Activated CD4-positive, CD25-positive, alpha-beta regulatory T cell (primary cell): ENCODE measurements at places on chromosomes 16 and 17.

DNA sequence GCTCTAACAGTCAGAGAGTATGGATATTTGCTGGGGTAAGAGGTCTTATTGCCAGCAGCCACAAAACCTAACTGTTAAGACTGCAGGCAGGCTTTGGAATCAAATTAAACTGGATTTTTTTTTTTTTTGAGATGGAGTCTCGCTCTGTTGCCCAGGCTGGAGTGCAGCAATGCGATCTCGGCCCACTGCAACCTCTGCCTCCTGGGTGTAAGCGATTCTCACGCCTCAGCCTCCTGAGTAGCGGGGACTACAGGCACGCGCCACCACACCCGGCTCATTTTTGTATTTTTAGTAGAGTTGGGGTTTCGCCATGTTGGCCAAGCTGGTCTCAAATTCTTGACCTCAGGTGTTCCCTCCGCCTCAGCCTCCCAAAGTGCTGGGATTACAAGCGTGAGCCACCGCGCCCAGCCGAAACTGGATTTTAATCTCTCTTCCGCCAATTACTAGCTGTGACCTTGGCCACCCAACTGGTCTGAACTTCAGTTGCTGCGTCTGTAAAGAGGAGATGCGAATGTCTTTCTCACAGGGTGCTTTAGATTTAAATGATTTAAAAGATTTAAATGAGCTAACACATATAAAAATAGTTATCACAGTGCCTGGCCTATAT lies 842 bp downstream of the MRPL10 start:
- no peak for DNase-seq

DNA sequence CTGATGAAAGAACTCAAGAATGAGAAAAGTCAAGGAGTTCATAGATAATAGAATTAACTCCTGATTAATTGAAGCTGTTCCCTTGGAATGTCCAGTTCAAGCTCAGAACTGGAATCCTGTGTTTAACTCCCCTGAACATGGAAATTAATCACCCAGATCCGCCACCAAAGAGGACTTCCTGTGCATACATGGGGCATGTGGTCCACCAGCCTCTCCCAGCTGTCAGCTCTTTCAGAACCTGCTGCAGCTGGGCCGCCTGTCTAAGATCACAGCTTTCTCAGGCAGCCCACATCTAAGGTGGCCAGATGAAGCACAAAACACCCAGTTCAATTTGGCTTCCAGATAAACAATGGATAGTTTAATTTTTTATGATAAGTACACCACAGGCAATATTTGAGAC lies 203.7 kb upstream of the COX10 start:
- no peak for DNase-seq

DNA sequence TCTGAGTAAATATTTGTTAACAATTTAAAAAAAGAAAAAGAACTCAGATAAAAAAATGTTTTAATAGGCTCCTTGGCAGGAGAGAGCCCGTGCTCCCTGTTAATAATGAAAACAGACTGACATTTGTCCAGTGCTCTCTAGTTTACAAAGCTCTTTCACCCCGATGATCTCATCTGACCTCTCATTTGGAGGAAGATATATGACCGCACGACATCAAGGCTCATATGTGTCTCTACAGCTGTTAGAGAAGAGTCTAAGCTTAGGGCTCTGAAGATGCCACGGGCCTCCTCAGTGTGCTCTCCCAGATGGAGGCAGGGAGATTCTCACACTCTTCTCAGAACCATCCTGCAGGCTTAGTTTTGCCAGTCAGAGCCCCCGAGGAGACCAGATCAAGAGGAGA lies 280.8 kb upstream of the IRX5 start:
- no peak for DNase-seq

DNA sequence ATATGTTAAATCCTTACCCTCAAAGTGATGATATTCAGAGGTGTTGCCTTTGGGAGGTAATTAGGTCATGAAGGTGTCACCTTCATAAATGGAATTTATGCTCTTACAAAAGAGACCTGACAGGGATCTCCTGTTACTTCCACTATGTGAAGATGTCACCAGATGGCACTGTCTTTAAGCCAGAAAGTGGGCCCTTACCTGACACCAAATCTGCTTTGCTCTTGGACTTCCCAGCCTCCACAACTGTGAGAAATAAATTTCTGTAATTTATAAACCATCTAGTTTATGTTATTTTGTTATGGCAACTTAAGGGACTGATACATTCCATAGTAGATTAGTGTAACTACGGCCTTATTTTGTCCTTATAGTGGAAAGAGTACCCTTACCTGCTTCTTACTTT lies 358.3 kb upstream of the SALL1 start:
- DNase-seq = no peak

GRCh38 chr16:73006026-73006425 lies 41.9 kb downstream of the ZFHX3 start:
- no peak for DNase-seq
